Activated CD4-positive, CD25-positive, alpha-beta regulatory T cell treated with anti-CD3 and anti-CD28 coated beads, Interleukin-2, amount 50 U/mL, for 24 hours (primary cell): ENCODE measurements at places on chromosomes 7 and 10.

DNA sequence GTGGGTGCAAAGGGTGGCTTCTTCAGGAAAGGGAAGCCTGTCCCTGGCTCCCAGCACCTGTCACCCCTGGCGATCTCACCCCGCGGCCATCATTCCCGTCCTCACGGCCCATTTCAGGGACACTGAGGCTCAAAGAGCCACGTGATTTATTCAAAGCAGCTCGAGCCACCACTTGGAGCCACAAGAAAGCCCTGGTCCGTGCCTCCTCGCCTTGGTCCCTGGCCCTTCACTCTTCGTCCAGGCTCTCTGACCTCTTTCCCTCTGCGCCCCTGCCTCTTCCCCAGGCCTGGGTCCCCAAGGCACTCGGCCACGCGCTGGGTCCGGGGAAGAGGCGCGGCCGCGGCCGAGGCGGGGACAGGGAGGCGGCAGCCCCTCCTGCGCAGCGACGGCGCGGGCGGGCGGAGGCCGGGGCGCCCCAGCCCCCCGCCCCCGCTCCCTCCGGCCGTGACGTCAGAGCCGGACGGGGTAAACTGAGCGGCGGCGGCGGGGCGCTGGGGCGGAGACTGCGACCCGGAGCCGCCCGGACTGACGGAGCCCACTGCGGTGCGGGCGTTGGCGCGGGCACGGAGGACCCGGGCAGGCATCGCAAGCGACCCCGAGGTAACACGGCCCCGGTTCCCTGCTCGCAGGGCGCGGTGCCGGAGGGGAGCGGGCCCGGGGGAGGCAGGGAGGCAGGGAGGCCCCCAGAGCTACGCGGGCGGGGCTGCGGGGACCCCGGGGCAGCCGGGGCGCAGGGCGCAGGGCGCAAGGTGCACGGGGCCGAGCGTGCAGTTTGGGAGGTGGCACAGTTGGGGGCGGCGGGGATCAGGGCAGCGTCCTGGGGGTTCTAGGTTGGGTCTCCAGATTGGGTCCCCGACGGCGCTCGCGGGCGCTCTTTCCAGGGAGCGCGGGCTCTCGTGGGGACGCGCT, at the start of gene SLC18A2:
Gene SLC18A2, plus strand, starts transcription at position 494 of the 909 bp plus-strand sequence. CDS start 580 bp downstream, outside the sequence.
- no peak for ATAC-seq

GRCh38 chr10:58515291-58515941, 2.7 kb downstream of the BICC1 start:
- ATAC-seq, result no peak

GRCh38 chr10:29921071-29921446, 138.3 kb downstream of the JCAD start:
- no peak for ATAC-seq

GRCh38 chr10:74787457-74787856, 38.9 kb upstream of the KAT6B start:
- ATAC-seq, result no peak

GRCh38 chr7:142108728-142109505, 2.6 kb upstream of the MGAM2 start:
- ATAC-seq, result no peak

- ATAC-seq, result no peak
Measured at GRCh38 chr7:12581897-12582296, 11.4 kb downstream of the SCIN start.

GRCh38 chr7:107663196-107663595, 2.6 kb downstream of the SLC26A4 start:
- ATAC-seq, result no peak

DNA sequence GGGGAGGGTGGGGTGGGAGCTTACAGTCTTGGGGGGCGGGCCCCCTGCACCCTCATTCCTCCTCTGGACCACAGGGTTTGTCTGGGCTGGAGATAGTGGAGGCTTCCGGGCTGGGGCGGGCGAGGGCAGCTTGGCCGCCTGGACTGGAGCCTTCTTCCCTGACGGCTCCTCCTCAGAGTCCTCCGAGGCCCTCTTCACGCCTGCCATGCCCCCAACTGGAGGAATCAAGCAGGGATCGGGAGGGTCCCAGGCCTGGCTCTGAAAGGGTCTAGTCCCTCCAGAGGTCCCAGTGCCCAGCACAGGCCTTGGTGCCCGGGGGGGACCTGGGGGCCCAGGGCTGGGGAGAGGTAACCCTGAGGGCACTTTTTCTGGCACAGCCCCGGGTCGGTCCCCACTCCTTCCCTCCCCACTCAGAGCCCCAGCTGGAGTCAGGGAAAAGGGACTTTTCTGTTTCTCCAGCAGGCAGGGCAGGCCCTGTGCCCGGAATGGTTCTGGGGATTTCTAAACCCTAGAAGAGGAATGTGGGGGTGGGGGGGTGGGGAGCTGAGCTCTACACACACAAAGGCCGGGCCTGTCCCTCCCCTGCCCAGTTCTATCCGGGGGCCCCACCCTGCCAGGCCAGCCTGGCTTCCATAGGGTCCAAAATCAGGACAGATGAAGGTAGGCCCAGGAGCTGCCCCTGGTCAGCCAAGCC, 11.6 kb downstream of the MICALL2 start:
- no peak for ATAC-seq

- no peak for ATAC-seq
Measured at GRCh38 chr7:29974286-29974685, 15.3 kb downstream of the SCRN1 start.

- ATAC-seq, result peak; percentile 62
Measured at GRCh38 chr7:116236020-116236630, 25.8 kb downstream of the TES start.

DNA sequence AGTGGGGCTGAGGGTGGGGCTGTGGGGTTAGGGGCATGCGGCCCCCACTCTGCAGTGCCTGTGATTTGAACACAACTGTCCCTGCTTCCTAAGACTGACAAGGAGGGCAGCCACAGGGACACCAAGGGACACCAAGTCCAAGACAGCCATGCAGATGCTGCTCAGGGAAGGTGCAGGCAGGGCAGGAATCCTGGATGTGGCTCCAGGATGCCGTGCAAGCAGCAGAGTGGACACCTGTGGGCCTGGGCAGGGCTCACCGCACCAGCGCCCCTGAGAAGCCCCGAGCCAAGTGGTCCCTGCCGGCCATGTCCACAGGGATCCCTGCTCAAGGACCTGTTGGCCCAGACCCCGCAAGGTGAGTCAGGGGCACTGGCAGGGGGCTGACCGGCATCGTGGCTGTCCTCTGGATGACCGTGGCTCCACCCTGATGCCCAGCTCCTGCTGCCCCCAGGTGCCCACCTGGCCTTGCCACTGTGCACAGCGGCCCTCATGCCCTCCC, 58.5 kb downstream of the STK32C start:
- ATAC-seq, result no peak

DNA sequence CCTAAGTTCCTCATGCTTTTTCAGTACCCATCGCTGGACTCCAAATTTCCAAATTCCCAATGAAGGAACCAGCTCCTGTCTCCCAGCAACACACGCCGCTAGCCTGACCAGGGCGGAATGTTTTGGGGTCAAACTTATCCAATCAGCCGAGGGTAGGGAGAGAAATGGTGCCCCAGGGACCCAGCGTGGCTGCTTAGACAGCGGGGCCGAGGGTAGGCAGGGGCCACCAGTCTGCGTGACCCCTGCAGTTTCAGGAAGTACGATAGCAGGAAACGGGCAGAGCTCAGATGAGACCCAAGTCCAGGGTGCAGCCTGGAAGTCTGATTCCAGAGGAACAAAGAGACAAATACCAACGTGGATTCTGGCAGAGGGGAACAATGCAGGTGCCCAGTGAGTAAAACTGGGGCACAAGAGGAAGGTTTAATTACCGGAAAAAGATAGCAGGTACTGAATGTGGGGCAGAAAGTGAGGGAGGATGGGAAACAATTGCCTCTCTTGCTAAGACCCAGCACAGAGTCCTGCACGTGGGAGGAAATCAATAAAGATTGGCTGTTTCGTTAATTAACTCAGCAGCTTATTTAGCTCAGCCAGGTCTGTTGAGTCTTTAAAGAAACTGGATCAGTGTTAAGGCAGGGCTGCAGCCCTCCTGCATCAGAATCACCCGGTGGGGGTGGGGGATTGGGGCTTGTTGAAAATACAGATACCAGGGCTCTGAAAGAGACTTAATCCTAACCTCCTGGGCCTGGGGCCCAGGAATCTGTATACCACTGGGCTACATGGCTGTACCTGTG, 50.4 kb upstream of the NFE2L3 start:
- ATAC-seq, result no peak

DNA sequence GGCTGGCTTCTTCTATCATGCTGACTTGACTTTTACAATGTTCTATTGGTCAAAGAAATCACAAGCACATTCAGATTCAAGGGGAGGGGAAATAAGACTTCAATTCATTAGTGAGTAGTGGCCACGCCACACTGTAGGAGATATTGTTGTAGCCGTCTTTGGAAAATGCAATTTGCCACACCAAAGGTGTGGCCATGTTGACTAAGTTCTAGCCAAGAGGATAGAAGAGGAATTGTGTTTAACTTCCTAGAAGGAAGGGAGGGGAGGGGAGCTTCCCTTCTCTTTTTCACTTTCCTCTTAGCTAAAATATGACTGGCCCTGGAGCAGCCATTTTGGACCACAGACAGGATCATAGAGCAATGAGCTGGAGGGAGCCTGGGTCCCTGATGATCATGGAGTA, 3.4 kb upstream of the PRKAR2B start:
- no peak for ATAC-seq

GRCh38 chr7:111855161-111855841, 293.0 kb upstream of the IMMP2L start:
- ATAC-seq, result no peak

- no peak for ATAC-seq
Measured at GRCh38 chr7:22861576-22861975, 38.9 kb upstream of the TOMM7 start.

- ATAC-seq, result no peak
Measured at GRCh38 chr10:77526868-77527617, 110.6 kb downstream of the KCNMA1 start.

- no peak for ATAC-seq
Measured at GRCh38 chr10:114548662-114549061, 109.4 kb downstream of the ABLIM1 start.

GRCh38 chr7:101153969-101154692, at the start of gene AP1S1:
Gene AP1S1 (plus strand): TSS chr7:101154476. CDS start chr7:101154515, 39 bp downstream.
- peak; percentile 85 for ATAC-seq

DNA sequence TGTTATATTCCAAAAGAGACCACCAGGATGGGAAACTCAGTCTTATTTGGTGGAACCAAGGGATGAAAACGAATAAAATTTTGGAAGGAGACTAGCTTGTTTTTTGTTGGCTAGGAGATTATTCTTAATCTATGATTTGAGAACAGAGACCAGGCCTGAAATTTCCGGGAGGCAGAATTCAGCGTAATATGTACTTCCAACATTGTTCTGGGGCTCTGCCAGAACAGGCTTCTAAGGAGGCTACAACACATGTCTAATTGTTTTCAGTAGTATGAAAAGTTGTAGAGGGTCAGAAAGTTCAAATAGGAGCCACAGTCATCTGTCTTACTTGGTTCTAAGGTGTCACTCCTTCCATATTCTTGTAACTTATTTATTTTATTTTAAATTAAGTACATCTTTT, 1.7 kb downstream of the DDX21 start:
- ATAC-seq, result no peak

DNA sequence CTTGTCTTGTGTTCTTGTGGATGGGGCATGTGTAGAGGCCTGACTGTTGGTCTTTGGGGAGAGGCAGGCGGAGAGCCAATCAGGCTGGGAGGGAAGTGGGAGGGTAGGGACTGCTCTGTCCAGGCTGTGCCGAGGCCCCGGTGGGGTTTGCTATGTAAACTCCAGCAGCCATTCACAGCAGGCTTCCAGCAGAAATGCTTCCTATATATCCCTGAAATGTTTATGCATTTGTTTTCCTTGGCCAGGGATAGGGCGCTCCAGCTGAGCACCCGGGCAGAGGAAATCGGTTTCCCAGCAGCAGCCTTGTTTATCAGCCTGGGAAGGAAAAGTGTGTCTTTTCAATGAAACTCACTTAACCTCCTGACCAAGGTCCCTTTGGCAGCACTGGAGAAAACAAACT, 18.3 kb upstream of the AQP1 start:
- ATAC-seq, result no peak

DNA sequence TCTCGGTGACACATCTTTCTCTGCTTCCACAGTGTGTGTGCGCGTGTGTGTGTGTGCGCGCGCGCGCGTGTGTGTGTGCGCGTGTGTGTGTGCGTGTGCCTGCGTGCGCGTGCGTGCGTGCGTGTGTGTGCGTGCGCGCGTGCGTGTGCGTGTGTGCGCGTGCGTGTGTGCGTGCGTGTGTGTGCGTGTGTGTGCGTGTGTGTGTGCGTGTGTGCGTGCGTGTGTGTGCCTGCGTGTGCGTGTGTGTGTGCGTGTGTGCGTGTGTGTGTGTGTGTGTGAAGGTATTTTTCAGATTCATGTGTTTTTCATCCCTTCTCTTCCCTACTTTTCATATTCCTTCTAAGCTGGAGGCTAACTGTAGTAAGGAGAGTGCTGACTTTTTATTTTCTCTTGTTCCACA, 148.4 kb downstream of the CREB5 start:
- no peak for ATAC-seq

DNA sequence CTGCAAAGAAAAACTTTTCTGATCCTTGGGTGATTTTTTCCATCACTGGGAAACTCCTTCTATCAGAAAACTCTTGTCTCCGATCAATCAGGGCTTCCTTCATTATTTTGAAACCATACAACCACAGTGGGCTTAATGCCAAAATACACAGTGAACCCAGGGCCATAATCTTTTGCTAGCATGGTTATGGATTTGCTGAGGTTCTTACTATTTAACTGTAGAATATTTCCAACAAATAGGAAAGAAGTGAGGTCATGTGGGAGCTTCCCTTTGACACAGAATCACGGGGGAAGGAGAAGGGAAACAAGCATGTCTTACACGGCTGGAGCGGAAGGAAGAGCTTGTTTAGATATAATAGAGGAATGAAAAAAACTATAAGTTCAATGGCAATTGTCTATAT, 1241.7 kb downstream of the REEP3 start:
- ATAC-seq, result no peak

- no peak for ATAC-seq
Measured at GRCh38 chr10:80996615-80997193, 459.0 kb downstream of the SH2D4B start.

DNA sequence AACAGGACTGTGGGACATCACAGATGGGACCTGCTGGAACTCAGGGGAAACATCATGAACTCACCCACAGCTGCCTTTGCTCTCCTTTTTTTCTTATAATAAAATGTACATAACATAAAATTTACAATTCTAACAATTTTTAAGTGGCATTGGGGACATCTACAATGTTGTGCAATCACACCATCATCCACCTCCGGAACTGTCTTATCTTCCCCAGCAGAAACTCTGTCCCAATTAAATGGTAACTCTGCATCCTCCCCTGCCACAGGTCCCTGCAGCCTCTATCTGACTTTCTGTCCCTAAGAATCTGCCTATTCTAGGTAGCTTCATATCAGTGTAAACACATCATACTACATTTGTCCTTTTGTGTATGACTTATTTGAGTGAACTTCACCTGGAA, 19.4 kb upstream of the TMEM72 start:
- no peak for ATAC-seq

GRCh38 chr7:68754414-68754813, 843.9 kb upstream of the AUTS2 start:
- ATAC-seq, result no peak

DNA sequence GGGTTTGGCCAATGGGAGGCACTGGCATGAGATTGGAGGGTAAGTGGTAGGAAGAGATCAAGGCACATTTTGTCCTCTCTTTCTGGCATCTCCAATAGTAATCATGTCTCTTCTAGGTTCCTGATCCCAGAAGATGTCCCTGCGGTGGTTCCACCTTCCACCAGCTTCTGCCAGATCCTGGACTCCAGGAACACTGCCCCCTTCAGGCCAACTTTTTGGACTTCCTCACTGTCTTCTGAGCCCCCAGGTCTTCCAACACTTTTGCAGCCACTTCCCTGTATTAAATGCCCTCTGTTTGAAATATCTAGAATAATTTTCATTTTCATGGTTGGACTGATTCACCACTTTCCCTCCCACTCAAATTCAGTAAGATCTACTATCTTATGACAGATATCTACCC, 60.9 kb downstream of the BAMBI start:
- no peak for ATAC-seq

- no peak for ATAC-seq
Measured at GRCh38 chr10:3248526-3249306, 76.1 kb upstream of the PITRM1 start.
